Hematopoietic multipotent progenitor cell (in vitro differentiated cells): ENCODE measurements at places on chromosomes 4 and X.

DNA sequence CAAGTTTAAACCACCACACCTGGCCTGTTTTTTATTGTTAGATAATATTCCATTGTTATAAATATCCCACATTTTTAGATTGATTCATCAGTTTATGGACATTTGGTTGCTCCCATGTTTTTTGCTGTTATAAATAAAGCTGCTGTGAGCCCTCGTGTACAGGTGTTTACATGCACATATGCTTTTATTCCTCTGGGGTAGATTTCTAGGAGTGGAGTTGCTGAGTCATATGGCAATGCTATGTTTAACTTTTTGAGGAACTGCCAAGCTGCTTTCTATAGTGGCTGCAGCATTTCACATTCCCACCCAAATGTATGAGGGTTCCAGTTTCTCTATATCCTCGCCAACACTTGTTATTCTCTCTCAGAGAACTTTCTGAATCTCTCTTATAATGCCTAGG is 90.5 kb downstream of the TBL1X start:
- no peak for DNase-seq

DNA sequence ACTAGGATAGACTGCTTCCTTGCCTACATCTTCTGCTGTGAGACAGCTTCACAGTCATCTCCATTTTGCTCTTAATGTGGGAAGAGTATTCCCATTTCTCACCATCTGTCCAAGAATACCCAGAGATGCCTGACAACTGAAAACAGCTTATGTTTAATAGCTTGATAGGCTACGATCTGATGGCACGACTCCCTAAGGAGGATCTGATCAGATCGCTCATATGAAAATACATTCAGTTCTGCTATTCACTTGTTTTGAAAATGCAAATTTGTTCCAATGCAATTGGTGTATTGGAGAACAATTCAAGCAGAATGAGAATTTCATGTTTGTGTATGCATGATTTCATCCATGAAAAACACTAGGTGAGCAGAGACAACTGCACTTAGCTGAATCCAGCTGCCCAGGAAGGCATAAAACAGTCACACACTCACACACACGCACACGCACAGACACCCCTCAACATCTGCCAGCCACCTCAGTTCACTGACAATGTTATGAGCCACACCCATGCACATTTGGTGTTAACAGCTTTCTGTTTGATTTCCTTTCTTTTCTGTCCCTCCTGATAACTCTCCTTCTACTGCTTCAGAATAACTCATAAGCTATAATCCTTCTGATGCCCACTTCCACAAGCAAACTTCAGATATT is 29.6 kb downstream of the TRIML1 start:
- DNase-seq, result no peak

- DNase-seq, result no peak
Observed at GRCh38 chr4:154472858-154473257, 18.7 kb downstream of the DCHS2 start.

- no peak for DNase-seq
Observed at GRCh38 chrX:40145001-40145922, 47.5 kb upstream of the BCOR start.

GRCh38 chr4:57875829-57876392 is 765.7 kb upstream of the IGFBP7 start:
- no peak for DNase-seq

DNA sequence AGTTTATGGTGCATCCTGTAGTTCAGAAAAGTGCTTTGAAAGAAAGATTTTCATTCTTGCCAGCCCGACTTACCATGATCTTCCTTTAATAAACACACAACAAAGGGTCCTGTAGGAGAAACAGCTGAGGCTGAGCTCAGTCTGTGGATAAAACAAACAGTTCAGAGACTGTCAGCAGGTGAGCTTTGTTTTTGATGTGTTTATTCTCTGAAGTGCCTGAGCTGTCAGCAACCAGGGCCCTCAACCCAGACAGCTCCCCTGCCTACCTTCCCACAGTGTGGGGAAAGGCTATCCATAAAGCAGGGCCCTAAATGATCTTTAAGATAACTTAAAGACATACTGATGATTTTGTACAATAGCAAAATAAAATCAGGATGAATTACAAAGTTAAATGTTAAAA is 459.2 kb upstream of the GALNT7 start:
- DNase-seq, result no peak

DNA sequence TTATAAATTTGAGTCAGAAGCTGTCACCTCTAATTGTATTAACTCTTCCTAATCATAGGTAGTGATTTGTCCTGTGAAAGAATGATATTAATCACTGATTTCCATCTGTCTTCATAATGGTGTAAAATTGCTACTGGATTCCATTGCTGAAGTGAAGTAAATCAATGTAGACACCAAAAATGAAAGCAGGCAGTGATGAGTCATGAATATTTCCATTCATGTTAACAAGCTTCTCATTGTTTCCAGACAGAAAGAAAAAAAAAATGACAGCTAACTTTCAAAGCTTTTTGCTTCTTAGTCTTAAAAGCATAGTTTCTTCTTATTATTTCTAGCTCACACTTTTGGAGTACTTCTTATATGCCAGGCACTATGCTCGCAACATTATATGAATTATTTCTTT is 21.5 kb downstream of the FAM114A1 start:
- no peak for DNase-seq

GRCh38 chr4:109026588-109026987 is 263.7 kb upstream of the ETNPPL start:
- DNase-seq, result no peak

GRCh38 chrX:40005292-40006011 is 92.3 kb downstream of the BCOR start:
- DNase-seq, result no peak

DNA sequence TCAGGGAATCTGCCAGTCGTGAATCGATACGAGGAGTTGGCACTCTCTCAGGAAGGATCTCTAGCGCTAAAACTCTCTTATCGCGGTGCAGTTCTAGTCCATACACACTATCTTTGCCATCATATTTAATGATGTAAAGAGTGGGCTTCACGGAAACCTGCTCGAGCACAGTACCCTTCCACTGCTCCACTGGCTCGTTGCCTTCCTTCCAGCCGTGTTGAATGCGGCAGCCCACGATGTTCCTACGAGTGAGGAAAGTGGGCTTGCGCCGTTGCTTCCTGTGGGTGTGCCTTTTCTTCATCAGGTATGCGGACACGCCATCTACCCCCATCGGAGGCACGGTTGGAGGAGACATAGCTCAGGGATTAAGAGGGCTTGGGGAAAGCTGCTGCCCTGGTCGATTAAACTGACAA is 661 bp downstream of the SPIN4 start:
- peak; percentile 7 for DNase-seq

DNA sequence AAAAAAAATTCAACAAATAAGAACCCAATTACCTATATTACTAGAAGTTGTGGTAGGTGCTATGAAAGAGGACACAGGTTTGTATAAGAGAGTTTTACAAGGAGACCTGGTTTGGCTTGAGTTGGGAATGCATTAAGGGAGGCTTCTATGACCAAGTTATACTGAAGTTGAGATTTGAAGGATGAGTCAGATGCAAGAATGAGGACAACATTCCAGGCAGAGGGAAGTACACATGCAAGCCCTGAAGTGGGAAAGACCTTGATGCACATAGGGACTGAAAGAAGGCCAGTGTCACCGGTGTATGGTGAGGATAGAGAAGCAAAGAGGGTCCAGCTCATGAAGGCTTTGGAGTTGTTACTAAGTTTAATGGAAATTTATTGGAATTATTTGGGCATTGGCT is 52.2 kb downstream of the ANK2 start:
- no peak for DNase-seq

DNA sequence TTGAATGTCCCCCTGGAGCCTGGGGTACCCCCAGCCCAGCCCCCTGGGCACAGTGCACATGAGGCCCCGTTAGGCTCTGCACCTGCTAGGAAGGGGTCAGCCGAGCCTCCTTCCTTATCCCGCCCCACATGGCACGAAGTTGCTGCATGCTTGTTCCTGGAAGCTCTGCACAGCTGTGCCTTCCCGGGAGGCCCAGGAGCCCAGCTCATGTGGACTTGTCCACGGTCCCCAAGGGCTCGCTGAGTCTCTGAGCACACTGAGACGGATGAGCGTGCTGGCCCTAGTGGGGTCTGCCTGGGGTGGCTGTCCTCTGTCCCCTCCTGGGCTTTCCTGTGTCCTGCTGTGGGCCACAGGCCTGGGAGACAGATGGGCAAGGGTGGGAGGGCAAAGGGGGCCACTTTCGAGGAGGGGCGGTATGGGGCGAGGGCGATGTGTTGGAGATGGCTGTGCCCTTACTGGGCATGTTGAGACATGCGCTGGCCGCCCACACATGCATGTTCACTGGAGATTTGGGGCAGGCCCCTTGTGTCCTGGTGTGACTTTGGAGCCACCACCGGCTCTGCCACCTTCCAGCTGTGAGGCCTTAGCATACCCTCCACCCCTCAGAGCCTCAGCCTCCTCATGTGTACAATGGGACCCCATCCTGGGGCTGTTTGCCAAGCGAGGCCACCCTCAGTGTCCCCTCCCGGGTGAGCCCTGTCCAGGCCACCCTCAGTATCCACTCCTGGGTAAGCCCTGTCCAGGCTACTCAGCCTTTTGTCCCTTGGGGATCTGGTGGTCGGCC is 237.6 kb downstream of the AFAP1 start:
- DNase-seq, result no peak

GRCh38 chrX:2484721-2485648 is 15.8 kb downstream of the DHRSX start:
- DNase-seq, result no peak

GRCh38 chrX:104315555-104315954 is 60.8 kb upstream of the ESX1 start:
- DNase-seq, result no peak

- DNase-seq, result no peak
Observed at GRCh38 chr4:54493862-54494261, 163.9 kb upstream of the KIT start.
